Fibroblast of skin of back (primary cell): ENCODE measurements at places on chromosomes 7 and 10.

DNA sequence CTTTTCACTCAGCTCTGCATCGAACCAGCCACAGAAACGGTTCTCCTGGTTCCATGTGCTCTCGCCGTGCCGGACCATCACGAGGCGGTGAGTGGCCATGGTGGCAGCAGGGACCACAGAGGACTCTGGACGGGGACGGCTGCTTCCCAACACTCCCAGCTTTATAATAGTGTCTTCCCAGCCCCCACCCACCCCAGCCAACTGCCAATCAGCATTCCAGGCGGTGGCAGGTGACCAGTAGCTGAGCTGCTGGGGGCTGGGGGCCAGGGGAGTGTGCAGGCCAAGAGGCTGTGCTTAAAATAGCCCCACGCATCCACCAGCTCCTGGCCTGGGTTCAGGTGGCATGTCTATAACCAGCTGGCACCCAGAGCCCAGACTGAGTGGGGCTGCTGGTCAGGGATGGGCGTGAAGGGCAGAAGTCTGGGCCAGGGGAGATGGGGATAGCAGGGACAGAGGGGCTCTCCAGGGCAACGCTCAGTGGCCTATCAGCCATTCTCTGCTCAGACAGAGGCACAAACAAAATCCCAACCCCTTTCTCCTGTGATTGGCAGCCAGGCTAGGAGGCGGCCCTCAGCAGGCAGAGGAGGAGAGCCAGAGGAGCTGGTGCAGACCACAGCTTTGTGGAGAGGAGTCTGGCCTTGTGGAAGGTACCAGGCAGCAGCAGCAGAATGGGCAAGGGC is at the start of gene PGAM2:
Gene PGAM2, minus strand, starts transcription at position 137 of the 680 bp plus-strand sequence. Its CDS starts 38 bp downstream, at position 99.
- DNase-seq = no peak

- DNase-seq = no peak
Observed at GRCh38 chr7:30934732-30935568, 23.3 kb downstream of the AQP1 start.

DNA sequence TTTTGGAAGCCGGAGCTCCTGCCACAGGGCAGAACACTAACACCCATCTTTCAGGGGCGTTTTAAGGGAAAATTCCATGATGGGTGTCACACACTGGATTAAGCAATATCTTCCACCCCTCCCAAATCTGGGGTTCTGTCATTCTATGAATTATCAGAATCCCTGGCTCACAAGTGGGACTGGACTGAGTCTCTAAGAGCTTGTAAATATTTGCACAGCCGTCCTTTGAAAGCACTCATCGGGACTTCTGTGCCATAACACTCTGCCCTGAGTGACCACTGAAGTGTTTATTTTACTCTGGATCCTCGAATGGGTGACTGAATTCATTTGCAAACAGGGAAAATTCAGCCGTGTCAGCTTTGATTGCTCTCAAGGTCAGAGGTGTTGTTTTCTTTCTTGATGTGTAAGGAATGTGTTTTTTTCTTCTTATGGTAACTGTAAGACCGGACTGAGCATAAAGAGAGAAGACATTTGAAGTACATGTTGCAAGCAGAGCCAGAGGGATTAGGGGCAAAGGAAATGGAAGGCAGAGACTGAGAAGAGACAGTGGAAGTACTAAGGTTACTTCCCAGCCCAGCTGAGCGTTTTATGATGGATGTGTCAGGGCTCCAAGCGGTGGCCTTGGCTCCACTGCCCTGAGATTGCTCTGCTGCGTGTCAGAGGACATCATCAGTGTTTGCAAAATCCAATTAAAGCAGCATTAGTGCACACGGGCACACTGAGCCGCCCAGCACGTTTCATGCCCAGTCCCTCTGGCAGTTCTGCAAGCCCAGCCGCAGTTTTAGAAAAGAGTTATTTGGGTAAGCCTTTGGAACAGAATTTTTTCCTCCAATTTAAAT is 17.7 kb upstream of the GTPBP4 start:
- no peak for DNase-seq

DNA sequence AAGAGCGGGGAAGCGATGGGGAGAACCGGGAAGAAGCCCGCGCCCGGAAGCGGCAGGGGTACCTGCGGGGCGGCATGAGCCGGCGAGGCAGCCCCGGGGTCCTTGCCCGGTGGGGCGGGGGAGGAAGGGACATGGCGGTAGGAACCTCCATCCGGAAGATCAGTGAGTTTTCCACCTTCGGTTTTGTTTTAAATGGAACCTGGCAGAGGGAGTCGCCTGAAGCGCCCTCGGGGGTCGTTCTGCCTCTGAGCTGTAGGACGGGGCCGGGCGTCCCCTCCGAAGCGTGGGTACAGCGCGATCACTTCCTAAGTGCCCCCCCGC is 471 bp downstream of the PFKP start:
- DNase-seq = no peak

DNA sequence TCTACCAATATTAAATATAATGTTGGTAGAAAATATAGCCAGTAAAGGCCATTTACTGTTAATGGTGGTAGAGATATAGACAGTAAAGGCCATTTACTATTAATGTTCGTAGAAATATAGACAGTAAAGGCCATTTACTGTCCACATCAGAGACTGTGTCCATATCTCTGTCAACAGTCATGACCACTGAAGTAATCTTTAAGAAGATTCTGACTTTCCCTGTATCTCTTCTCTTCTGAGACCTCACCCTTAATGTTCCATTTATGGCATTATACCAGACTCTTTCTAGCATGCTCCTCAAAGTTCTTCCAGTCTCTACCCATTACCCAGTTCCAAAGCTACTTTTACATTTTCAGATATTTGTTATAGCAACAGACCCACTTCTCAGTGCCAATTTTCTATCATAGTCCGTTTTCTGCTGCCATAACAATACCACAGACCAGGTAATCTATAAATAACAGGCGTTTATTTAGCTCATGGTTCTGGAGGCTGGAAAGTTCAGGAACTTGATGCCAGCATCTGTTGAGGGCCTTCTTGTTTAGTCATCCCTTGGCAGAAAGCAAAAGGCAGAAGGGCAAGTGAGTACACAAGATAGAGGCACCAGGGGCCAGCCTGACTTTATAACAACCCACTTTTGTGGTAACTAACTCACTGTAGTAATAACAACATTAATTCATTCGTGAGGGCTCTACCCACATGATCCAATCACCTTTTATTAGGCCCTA is 7.9 kb upstream of the NUDCD3 start:
- DNase-seq = no peak

GRCh38 chr7:29202651-29203069 is 8.1 kb downstream of the CHN2 start:
- no peak for DNase-seq
